ENCODE measurements at places on chromosomes 1 and 21.
A peak's percentile ranks its signal among the peaks of the same experiment; 100 is the strongest.

DNA sequence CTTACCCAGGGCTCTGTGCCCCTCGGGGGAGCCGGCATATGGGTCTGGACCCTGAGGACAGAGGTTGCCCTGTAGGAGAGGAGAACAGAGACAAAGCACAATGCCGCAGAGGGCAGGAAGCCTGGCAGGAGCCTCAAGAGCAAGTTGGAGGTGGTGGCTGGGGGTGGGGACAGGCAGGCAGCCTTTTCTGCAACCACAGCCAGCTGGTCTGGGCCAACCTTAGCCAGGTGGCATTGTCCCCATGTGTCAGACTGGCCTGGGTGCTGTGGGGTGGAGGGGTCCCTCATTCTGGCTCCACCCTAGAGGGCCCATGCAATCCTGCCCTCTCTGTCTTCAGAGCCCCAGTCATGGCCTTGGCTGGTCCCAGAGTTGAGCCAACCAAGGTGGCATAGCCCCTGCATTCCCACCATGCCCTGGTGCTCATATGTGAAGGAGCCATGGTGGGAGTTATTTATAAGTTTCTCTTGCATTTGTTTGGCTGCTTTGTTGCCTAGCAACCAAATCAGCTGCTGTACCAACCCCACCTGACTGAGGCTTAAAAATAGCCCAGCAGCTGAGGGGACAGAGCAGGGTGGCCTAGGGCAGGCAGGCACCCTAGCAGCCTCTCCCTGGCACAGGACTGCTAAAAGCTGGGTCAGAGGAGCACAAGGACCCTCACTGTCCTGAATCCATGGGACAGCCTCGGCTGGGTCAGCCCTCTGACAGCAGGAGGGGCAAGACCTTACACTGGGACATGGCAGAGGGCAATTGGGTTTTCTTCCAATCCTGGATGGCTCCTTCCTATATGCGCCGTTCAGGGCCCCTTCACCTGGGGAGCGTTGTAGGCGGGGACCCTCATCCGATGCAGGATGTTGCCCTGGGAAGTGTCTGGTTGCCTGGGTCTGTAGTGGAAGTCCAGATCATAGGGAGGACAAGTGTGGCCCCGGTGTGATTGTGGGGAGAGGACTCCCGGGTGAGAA lies 19.5 kb downstream of the MAP7D1 start:
- peak; percentile 63 for DNase-seq

DNA sequence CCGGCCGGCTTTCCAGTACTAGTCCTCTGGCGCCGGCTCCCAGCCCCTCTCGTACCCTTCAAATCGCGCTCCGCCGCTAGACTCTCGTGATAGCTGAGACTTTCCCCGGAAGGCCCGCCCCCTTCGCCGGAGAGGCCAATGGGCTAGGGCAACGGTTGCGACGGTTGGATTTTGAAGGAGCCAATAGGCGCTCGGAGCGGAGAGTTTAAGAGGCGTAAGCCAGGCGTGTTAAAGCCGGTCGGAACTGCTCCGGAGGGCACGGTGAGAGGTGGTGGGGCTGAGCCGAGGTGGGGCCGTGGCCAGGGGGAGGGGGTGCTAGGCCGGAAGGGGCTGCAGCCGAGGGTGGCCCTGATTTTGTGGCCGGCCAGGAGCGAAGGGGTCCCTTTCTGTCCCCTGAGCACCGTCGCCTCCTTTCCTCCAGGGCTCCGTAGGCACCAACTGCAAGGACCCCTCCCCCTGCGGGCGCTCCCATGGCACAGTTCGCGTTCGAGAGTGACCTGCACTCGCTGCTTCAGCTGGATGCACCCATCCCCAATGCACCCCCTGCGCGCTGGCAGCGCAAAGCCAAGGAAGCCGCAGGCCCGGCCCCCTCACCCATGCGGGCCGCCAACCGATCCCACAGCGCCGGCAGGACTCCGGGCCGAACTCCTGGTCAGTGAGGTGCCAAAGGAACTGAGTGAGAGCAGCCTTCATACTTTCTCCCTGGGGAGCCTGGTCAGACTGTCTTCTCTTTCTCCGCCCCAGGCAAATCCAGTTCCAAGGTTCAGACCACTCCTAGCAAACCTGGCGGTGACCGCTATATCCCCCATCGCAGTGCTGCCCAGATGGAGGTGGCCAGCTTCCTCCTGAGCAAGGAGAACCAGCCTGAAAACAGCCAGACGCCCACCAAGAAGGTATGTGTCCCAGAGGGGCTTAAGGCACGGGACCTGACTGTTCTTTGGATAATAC lies at the start of gene CDC20:
Gene CDC20, plus strand, starts transcription at position 236 of the 948 bp plus-strand sequence. Its CDS starts 235 bp downstream, at position 471.
- peak; percentile 95 for DNase-seq

GRCh38 chr1:53450225-53450624 lies 9.0 kb upstream of the DMRTB1 start:
- no peak for DNase-seq

DNA sequence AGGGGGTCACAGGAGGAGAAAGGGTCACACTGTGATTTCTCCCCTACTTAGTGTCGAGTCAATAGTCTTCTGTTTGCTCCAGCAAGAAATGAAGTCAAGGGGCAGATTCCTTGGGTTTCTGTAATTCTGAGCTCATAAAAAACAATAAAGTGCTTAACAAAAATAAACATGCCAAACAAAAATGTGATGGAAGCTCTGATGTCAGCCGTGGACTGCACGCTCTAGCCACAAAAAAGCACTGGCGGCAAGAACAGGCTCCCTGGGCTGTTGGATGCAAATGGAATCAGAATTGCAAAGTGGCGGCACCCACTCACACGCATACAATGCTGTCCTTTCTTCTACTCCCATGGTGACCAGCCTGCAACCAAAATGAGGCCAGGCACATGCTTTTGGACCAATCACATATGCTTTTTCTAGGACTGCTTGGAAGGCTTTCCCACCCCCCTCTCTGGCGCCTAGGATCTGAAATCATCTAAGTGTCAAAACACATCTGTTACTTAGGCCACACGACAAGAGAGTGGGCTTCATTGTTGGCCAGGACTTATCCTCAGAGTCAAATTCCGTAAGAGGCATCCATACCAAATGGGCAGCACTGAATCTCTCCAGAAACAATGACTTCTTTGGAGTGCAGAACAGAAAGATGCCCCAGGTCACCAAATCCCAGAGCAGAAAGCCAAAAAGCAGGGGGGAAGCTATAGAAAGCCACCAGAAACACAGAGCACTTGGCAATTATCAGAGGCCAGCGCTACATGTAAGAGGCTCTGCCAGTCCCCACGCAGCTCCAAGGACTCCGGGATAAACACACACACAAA lies 9.2 kb downstream of the C1orf198 start:
- DNase-seq = peak; percentile 96

GRCh38 chr1:62774006-62774405 lies 9.9 kb upstream of the ATG4C start:
- no peak for DNase-seq

- no peak for DNase-seq
These were observed 114.4 kb downstream of the DMRTA2 start for GRCh38 chr1:50308878-50309277.

DNA sequence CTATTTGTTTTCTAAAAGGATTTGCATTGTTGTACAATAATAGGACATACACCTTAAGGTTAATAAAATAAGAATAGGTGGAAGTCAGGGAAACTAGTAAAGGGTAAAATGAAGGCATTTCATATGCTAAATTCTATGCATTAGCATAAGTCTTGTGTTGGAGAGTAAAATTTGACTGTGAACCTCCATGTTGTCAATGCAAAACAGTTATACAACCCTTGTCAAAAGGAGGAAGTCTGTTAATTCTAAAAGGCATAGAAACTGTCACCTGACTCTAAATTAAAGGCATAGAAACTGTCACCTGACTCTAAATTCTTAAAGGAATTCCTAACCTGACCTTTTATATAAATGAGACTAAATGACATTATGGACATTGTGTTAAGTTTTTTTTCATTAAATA lies 291.8 kb downstream of the OLFM3 start:
- no peak for DNase-seq

DNA sequence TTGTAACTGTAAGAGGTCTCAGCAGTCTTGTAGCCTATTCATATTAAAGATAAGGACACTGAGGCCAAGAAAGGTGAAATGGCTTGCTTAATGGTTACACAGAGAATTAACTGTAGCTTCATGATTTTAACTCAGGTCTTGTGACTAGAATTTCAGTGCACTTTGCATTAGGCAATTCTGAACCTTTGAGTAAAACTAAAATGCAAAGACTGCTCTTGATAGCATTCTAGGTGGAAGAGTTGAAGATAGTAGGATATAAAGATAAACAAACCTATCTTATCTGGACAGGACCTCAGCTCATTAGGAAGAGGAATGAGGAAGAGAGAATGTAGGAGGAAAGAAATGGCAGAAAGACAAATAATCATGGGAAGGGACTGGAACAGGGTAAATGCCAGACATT lies 68.6 kb upstream of the RGL1 start:
- DNase-seq = no peak

- DNase-seq = no peak
These were observed 38.6 kb downstream of the DENND1B start for GRCh38 chr1:197736685-197737084.

DNA sequence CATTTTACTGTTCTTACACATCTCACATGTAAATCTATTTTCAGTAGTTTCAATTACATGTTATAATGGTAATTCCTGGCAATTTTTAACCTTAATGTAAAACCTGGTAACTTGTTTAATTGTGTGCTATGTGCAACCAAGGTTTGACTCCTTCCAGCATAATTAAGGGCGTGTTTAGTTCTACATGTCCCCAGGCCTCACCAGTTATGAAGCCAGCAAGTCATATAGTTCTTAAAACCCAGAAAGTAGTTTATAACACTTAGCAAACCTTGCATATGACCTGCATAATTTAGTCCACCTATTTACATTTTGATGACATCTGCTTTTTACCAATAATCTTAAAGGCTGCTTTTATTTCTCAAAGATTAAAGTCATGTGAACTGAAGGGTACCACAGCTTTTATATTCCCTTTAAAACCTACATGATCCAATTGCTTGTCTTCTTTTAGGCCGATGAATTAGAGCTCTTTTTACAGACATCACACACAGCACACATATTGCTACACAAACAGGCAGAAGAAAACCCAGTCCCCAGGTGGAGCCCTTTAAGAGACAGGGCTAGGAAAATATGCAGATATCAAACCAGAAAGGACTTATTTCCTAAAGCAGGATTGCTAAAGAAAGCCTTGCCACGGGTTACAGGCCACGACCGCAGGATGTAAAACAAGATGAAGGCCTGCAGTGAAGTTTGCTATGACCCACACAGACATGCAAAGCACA lies 23.2 kb upstream of the SYCP1 start:
- DNase-seq = no peak

GRCh38 chr1:38818175-38818976 lies 41.2 kb downstream of the RRAGC start:
- peak; percentile 52 for DNase-seq

DNA sequence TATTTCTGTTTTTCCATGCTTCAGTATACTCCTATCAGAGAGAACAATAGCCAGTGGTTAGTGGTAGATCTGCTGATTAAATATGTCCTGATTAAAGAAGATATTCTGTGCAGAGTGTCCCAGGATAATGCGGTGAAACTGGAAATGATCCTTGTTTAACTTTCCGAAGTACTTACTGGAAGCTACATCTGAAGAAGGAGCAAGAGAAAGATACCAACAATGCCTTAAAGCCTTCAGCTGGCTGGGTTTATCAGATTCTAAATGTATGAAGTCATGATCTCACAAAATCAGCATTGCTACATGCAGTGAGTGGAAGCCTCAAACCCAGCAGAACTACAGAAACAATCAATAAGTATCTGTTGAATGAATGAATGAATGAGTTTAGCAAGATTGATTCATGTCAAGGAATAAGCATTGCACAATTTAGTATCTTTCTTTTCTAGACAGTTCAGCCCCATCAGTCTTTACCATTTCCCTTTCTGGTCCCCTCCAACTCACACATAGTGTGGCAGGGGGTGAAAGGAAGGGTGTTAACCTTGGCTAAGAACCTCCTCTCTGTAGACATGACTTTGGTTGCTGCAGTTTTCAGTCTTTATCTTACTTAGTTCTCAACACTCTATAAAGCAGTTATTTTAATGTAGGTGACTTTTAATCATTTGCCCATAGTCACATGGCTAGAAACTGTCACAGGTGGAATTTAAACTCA lies 24.7 kb upstream of the DNASE2B start:
- DNase-seq = no peak

DNA sequence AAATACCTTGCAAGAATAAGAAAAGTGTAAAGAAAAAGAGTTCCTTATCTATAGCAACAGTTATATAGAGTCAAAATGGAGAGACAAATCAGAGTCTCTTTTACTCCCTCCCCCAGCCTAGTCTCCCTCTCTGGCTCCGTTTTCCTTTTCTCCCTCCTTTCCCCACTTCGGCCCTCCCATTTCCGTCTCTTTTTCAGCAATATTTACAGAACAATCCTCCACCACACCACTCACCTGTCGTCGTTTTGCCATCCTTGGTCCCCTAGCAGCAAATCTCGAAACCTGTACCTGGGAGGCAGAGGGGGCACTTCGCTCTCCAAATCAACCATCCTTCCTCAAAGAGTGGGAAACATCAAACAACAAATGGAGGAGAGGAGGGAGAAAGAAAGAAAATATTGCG lies 259 bp downstream of the KCNT2 start:
- DNase-seq = no peak

DNA sequence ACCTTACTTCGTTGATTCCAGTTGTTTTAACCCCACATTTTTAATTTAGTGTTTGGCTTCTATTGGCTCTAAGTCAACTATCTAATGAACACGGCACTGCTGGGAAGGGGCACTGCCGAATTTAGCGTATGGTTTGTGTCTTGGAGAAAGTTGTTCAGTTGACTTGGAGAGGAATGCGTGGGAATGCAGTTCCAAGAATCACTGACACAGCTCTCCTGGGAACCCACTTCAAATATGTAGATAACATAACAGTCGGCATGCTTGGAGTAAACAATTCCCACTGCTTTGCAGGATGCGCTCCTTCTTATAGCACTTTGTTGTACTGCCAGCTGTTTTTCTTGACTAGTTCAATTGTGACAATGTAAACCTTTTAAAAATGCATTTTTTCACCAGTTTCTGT lies 104.3 kb downstream of the RYR2 start:
- no peak for DNase-seq

GRCh38 chr21:44531606-44532564 lies 8.1 kb downstream of the KRTAP10-1 start:
- DNase-seq = peak; percentile 50

DNA sequence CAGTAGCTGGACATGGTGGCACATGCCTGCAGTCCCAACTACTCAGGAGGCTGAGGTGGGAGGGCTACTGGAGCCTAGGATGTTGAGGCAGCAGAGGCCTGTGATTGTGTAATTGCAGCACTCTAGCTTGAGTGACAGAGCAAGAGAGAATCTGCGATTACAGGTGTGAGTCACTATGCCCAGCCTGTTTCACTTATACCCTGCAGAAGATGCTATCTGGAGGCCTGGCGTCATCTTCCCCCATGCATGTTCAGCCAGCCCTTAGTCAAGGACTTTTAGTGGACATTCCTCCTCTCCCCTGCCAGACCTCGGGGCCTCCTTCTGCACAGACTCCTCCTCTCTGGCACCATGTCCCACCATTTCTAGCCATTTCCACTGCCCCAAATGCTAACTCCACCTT lies 36.3 kb upstream of the RCC2 start:
- no peak for DNase-seq

GRCh38 chr1:234675572-234675971 lies 65.6 kb upstream of the IRF2BP2 start:
- no peak for DNase-seq

- DNase-seq = peak; percentile 95
These were observed 90.2 kb downstream of the DMRTA2 start for GRCh38 chr1:50332941-50333594.

All from posterior cingulate gyrus (tissue), 11 donors.